ENCODE measurements at places on chromosomes 1 and 21.

GRCh38 chr21:14762734-14763694, 216.9 kb upstream of the SAMSN1 start:
- no peak for DNase-seq

GRCh38 chr1:205247130-205247921, 19.6 kb downstream of the TMCC2 start:
- DNase-seq: no peak

DNA sequence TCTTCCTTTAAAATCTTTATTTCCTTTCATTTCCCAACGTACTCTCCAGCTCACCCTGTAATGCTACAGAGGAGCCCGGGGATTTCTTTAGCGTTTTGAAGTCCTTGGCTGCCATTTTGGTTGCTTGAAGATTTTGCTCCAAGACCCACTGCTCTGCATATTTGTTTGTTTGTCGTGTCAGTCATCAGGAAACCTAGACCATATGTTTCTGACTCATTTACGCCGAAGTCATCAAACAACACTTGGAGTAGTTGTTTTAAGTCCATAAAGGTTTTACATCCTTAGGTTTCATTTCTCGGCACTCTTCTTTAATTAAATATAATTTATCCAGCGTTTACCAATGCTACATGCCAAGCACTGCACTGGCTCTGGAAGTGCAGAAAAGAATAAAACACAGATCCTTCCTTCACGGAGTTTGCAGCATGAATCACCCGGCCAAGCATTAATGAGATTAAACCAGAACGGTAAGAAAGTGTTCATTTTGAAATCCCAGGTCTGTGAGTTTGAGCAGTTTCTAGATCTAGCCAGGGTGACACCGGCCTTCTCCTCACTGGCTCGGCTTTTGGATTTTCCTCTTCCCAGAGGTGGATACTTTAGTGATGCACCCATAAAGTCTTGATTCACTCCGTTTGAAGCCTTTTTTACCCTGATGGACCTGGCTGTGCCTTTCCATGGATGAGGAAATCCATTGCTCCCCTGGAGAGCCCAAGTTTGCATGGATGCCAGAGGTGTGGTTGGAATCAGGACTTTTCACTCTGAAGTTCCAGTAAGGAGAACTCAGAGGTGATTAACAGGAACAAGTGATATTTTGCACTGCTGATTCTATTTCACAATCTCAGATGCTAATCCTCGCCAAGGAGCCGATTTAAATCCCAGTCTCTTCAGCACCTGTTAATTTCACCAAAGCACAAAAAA, 109.3 kb downstream of the KAZN start:
- no peak for DNase-seq

- DNase-seq: no peak
Observed at GRCh38 chr1:41994195-41994894, 75.6 kb upstream of the HIVEP3 start.

- no peak for DNase-seq
Observed at GRCh38 chr1:95169548-95169947, 52.4 kb downstream of the TLCD4 start.

DNA sequence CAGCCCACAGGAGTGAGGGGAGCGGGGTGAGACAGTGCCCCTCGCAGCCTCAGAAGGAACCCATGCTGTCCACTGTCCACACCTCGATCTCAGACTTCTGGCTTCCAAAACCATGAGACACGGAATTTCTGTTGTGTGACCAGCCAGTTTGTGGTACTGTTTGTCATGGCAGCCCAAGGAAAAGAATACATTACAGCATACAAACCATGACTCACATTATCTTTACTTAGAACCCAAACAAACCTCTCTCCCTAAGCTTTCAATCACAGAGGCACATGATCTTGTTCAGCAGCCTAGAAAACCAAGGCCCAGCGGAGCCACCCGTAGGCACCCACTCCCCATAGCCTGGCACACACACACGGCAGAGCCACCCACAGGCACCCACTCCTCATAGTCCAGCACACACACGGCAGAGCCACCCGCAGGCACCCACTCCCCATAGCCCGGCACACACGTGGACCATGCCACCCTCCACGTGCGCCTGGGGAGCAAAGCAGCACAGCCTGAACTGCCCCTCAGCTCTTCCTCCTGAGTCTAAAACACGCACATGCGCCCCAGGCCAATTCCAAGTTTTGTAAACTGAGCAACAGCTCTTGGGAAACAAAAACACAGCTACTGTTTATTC, 458 bp upstream of the KRTAP10-4 start:
- DNase-seq: no peak

DNA sequence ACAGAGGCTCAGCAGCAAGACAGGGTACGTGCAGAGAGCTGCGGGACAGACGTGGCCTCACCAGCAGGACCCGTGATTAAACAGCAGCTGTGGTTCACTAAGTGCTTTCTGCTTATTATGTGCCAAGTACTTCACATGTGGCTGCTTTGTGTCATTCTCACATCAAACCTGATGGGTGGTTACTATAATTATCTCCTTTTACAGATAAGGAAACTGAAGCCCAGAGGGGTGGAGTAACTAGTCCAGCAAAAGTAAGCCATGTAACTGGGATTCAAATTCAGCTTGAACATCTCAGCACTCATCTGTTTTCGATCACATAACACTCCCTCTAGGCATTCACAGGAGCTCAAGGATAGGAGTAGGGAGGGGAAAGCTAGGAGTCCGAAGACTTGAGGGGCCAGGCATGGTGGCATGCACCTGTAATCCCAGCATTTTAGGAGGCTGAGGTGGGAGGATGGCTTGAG, 50.8 kb upstream of the CLIC4 start:
- no peak for DNase-seq

GRCh38 chr1:78441921-78442320, 48.9 kb upstream of the PTGFR start:
- no peak for DNase-seq

GRCh38 chr1:220198186-220199005, 73.9 kb downstream of the RAB3GAP2 start:
- no peak for DNase-seq

DNA sequence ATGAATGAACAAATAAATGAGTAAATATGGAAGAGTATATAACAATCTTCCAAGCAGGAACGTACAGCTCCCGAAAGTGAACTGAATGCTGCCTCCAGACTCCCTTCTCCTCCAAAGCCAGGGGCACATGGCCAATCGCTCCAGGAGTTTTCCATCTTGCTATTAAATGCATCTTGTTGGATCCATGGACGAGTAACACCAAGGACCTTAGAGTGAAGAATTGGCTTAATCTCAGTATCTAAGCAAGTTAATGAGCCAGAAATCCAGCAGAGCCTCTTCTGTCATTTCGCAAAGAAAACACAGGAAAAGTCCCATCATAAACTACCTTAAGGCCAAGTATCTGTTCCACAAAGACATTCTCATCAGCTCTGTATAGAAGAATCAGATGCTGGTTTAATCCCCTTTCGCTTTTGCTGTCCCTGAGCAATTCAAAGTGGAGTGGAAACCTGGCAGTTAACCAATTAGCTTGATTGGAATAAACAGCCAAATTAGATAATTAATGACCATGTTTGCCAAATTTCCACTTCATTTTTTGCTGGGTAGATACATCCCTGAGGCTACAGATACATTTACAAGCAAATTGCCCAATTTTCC, 116.0 kb downstream of the MIS18A start:
- no peak for DNase-seq

DNA sequence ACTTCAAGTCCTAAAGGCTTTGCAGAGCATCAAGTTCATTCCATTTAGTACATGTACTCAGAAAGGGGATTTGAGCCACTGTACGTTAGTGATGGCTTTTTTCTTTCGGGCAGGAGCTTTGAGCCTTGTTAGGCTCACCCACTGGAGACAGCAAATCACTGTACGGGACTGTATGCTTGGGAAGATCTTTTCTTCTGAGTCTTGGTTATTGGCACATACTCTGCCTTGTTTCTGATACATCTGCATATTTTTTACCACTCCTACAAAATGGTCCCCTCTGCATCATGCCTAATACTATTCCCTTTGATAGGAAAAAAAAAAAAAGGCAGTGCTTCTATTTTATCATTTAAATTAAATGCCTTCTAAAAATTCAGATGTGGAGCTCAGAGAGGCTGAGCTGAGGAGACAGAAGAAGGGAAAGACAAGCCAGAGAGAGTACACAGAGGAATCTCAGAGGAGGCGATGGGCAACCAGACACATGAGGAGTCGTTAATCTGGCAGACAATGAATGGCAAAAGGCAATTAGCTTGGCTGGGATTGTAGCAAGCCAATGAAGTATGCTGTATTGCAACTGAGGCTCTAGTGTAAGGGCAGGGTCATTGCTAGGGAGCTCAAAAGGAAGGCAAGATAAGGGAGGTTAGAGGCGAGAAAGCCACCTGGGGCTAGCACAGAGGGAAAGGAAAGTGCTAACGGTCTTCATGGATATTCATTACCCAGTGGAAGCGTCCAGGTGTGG, 39.4 kb downstream of the PHC2 start:
- DNase-seq: no peak

DNA sequence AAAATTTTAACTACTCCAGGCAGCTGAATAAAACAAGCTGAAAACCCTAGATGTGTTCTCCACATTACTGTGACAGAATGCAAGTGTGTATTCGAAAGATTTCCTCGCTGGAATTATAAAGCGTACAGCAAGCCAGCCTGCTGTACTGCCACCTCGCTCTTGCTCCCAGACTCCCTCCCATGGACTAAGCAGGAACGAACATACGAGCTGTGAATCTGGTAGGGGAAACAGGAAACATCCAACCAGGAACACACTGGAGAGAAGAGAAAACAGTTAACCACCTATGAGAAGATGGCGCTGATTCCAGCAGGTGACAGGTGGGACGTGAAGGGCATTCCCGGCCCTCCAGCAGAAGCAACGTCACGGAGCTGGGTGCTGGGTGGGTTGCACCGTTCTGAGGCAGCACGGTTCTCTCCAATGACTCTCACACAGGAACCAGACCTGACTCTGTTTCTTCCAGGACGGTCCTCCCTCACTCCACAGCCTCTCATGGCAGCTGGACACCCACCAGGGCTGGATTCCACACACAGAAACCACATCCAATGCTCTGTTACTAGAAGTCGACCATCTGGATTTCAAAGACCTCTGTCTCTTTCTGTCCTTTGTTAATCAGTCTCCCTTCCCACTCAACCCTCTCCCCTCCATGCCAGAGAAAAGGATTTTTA, 219.2 kb downstream of the RERE start:
- DNase-seq: no peak

- no peak for DNase-seq
Observed at GRCh38 chr1:72557446-72558049, 275.2 kb upstream of the NEGR1 start.

DNA sequence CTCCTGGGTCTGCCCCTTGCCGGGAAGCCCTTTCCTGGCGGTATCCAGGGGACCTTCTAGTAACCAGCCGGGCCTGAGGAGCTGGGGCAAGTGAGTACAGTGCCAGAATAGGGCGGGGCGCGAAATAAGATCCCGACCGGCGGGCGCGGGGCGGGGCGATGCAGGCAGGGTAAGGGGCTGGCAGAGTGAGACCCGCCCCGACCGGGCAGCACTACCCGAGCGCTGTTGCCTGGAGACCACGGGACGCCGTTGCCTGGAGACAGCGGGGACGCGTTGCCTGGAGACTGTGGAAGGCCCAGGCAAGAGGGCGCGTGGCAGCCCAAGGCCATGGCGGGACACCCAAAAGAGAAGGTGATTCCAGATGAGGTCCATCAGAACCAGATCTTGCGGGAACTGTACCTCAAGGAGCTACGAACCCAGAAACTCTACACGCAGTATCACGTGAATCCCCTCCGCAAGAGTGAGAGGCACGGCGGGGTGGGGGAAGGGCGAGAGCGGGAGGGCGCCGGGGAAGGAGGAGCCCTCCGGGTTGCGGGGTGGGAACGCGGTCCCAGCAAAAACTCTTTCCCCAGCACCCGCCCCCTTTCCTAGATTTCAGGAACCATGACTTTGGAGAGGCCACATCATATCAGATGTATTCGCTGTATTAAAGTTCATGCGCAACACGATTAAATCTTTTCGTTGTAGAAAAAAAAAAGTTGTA, 24.3 kb downstream of the EBNA1BP2 start:
- DNase-seq: peak; percentile 10

All from stimulated activated CD4-positive, alpha-beta T cell treated with anti-CD3 and anti-CD28 coated beads, Interleukin-15, amount 100 ng/mL, for 1 hour (primary cell).